Kidney epithelial cell (primary cell): ENCODE measurements at places on chromosomes 5 and 9. TPM values are rescaled to one million over a fixed set of nuclear protein-coding genes. Genes with fewer than 3 reads are reported as not detected.

The ADGRD2 gene
- total RNA-seq = not detected in 2 replicates

The ECM2 gene
- not detected in 2 replicates for total RNA-seq

- DNase-seq = no peak
Measured at GRCh38 chr5:30968971-30969370, 224.5 kb upstream of the CDH6 start.

DNA sequence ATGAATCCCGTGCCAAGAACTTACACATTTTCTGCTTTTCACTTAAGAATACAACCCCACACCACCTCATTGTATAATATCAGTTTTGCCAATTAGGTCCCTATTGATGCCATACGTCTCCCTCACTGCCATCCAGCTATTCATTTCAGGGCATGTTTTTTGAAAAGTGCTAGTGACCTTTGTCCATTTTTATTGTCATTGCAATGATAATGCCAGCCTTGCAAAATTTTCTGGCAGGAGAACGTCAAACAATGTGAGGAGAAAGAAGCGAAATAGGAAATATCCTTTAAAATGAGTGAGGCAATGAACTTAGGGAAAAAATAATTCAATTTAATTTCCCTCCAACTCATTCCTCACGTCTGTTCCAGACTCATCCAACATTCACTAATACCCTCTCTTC lies 111.8 kb upstream of the CKMT2 start:
- DNase-seq = no peak

DNA sequence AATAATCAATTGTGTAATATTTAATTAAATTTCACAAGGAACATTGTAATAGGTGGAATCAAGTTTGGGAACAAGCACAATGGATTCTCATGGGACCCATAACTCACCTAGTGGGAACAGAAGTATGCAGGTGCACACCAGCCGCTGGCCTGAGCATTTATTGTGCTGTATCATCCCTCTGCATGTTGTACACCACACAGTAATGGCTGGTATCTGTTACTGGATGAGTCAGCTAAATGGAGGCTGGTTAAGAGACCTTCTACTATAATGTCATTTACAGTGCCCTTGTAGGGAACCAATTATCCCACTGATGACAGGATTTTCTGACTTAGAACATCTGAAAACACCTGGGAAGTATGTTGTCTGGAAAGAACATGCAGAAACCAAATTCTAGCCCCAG lies 3.2 kb upstream of the MAP3K1 start:
- no peak for DNase-seq

DNA sequence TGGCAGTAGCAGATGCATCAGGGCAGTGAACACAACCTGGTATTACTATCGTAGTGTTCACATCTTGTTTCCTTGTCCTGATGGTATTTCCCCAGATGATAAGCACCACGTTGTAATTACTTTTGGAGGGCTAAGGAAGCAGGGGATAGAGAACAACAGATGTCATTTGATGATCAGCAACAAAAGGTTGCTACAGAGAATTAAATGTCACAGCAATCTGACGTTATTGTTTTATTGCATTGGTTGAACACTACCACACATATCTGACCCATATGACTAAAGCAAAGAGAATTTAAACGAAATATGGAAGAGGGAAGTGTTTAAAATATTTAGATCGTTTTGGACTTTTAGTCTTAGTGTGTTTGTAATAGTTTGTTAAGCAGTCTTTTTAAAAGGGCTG lies 408.3 kb downstream of the SH3GL2 start:
- no peak for DNase-seq

DNA sequence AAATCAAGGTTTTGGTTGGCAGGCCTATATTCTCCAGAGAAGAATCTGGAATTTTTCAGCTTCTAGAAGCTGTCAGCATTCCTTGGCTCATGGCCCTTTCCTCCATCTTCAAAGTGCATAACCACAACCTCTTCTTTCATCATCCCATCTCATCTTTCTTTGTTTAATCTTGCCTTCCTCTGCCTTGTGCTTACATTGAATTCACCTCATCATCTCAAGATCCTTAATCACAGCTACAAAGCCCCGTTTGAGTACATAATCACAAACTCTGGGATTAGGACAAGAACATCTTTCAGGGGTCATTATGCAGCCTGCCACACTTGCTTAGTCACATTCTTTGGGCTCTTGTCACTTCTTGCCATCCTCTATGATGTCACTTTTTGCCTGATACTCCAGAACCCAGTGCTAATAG lies 130.3 kb downstream of the FOXD1 start:
- no peak for DNase-seq
